ENCODE measurements at places on chromosomes 5 and 9. TPM values are rescaled to one million over a fixed set of nuclear protein-coding genes. Genes with fewer than 3 reads are reported as not detected.

FABP6 gene
- not detected for total RNA-seq

TAL2 gene
- 0.57 TPM for total RNA-seq

EXD3 gene
- 11.2 TPM for total RNA-seq

DNA sequence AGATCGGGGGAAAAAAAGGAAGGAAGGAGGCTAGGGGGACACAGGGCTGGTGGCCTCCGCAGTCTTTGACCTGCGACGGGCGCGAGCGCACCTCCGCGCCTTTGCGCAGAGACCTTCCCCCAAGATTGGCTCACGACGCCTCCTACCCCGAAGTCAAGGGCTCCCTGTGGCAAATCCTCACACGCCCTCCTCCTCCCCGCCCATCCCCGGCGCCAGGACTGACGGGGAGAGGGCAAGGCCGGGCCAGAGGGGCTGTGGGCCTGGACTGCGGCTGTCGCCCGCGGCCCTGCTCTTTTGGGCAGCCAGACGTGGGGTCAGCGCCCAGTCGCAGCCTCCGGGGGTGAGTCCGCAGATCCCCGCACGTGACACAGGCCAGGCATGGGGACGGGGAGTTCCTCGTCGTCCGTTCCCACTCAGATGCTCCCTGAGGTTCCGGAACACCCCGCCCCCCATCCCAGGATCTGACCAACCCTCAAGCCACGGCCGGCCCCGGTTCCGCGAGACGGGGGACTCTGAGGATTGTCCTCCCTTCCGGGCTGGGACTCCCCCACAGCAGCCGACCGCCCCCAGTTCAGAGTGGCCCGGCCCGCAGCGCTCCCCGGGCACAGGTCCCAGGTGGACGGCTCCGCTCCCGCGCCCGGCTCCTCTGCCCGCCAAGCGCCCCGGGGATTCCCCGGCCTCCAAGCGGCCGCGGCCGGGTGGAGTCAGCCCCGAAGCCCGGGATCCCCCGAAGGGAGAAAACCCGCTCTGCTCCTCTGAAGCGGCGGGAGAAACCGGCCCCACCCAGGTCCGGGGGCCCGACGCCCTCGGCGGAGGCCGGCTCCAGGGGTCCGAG is 543 bp upstream of the ANKRD33B start:
- peak overlapping the region; percentile 76 for H3K27ac ChIP-seq
- H3K4me1 ChIP-seq, result peaks cover 13% of the 10 kb centered on the region
- peak overlapping the region; percentile 79 for H3K4me3 ChIP-seq
- peak; percentile 70 for DNase-seq
- H3K27me3 ChIP-seq, result peaks cover 17% of the 10 kb centered on the region

- no peaks in the 10 kb centered on the region for H3K36me3 ChIP-seq
- no peak for DNase-seq
- no peak overlapping the region for H3K4me3 ChIP-seq
- no peaks in the 10 kb centered on the region for H3K27me3 ChIP-seq
Measured at GRCh38 chr5:163658702-163659567, 153.5 kb downstream of the MAT2B start.

GRCh38 chr9:101369286-101369685 is 15.5 kb downstream of the BAAT start:
- no peak for DNase-seq
- H3K27ac ChIP-seq, result no peak overlapping the region
- no peaks in the 10 kb centered on the region for H3K27me3 ChIP-seq

DNA sequence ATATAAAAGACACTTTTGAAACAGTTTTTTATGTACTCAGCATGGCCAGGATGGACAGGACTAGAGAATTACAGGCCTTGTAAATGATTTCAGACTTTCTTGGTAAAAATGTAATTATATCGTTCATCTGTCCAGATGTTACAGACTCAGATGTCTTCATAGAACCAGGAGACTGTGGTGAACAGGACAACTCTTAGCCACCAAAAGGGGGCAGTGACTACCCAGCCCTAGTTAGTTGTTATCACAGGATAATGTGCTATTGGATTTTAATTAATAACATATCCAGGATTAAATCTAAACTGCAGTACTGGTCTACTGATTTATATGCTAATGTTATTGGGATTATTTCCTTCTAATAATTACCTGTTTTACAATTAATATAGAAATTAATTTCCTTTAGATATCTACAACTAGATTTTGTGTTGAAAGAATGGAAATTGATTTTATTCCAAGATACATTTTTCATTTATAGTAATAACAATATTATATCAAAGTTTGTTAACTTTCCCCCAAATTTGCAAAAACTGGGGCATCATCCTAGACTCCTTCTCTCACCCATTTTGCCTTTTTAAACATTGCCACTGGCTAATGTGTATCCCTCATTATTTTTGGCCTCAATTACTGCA is 99.4 kb downstream of the MTREX start:
- H3K4me1 ChIP-seq, result no peaks in the 10 kb centered on the region
- no peak for DNase-seq
- no peaks in the 10 kb centered on the region for H3K27me3 ChIP-seq
- H3K27ac ChIP-seq, result no peak overlapping the region

GRCh38 chr5:122880170-122880689 is 34.8 kb downstream of the SNX24 start:
- no peaks in the 10 kb centered on the region for H3K36me3 ChIP-seq
- peaks cover 3% of the 10 kb centered on the region for H3K4me1 ChIP-seq

DNA sequence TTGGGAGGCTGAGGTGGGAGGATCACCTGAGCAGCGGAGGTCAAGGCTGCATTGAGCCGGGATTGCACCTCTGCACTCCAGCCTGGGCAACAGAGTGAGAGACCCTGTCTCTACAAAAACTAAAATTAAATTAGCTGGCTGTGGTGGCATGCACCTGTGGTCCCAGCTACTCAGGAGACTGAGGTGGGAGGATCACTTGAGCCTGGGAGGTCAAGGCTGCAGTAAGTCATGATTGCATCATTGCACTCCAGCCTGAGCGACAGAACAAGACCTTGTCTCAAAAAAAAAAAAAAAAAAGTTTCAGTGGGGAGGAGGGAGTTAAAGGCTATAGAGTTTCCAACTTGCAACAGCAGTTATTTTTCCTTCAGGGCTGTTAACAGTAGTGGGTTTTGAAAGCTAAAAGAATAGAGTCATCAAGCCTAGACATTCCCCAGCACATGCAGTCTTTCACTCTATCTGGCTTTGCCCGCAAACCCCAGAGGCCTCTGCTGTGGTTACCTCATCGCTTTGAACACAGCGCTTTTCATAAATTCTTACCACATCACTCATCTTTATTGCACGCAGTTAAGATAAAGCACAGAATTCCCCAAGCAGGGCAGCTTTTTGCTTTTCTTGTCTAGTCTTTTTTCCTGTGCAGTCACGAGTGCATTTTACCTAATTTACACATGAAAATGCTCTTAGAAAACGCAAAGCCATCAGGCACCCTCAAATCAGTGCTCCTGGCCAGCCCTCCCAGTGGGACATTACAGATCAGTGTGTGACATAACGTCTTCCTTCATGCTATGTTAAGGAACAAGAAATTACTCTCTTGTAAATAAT is 8.7 kb upstream of the SLC2A8 start:
- no peak overlapping the region for H3K4me3 ChIP-seq
- DNase-seq, result peak; percentile 52
- H3K4me1 ChIP-seq, result no peaks in the 10 kb centered on the region
- H3K36me3 ChIP-seq, result no peaks in the 10 kb centered on the region
- no peaks in the 10 kb centered on the region for H3K27me3 ChIP-seq
- H3K27ac ChIP-seq, result no peak overlapping the region

DNA sequence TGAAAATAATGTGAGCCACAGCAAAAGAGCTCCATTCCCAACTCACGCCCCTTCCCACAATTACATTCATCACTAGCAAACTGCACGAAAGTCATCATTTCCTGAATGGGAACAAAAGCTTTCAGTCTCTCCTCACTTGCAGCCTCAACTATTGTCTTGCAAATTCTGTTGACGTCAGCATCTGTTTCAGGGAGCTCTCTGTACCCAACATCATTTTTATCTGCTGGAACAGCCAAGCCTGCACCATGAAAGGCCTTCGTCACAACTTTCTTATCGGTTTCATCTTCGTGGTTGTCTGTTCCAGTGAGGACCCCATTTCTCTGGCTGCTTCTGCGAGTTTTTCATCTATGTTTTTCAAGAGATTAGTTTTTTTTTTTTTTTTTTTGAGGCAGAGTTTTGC is 14.3 kb upstream of the RNF130 start:
- H3K36me3 ChIP-seq, result no peaks in the 10 kb centered on the region
- H3K27ac ChIP-seq, result no peak overlapping the region
- DNase-seq, result no peak
- H3K4me3 ChIP-seq, result no peak overlapping the region
- H3K27me3 ChIP-seq, result no peaks in the 10 kb centered on the region
- peaks cover under 1% of the 10 kb centered on the region for H3K4me1 ChIP-seq

- no peaks in the 10 kb centered on the region for H3K4me1 ChIP-seq
- H3K4me3 ChIP-seq, result no peak overlapping the region
- DNase-seq, result no peak
Measured at GRCh38 chr5:23139338-23140171, 286.4 kb upstream of the CDH12 start.

GRCh38 chr9:120001536-120001935 is 578.4 kb downstream of the CDK5RAP2 start:
- no peaks in the 10 kb centered on the region for H3K4me1 ChIP-seq
- H3K27me3 ChIP-seq, result no peaks in the 10 kb centered on the region
- no peak overlapping the region for H3K27ac ChIP-seq
- H3K4me3 ChIP-seq, result no peak overlapping the region

GRCh38 chr5:35464757-35465156 is 152.9 kb upstream of the SPEF2 start:
- H3K4me1 ChIP-seq, result no peaks in the 10 kb centered on the region
- DNase-seq, result no peak
- H3K36me3 ChIP-seq, result no peaks in the 10 kb centered on the region
- H3K4me3 ChIP-seq, result no peak overlapping the region

DNA sequence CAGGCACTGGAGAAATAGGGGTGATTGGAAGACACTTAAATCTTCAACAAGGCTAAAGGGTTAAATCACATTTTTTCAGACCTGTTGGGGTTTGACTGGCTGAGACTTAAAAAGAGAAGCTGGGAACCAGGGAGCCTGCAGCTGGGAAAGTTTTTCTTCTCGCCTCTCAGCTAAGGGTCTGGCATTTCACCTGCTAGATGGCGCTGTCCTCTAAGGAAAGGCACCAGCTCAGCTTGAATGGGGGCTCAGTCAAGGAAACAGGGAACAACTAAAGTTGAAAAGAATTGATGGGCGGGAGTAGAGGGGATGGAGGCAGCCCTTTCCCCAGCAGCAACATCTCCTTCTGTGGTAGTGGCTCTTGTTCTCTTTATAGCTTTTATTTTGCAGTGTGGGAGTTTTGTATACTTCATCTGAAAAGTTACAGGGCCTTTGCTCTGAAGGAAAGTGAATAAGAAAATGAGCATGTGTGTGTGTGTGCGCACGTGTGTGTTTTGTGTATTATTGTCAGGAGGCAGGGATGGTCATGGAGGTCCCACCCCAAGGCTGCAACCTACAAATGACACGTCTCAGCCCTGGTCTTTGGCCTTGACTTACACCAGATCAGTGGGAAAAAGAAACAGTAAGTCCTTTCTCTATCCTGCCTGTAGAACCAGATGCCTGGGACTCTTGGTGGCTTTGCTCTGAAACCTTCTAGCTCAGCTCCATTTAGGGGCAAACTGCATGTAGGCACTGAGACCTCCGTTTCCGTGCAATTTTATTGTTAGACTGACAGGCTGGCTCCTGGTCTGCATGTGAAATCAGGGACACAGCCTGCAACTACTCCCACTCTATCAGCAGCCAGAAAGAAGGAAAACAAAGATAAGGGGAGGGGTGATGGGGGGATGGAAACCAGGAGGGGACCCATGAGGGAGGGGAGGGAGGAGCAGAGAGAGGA is 316.2 kb upstream of the CLINT1 start:
- no peak overlapping the region for H3K27ac ChIP-seq
- no peaks in the 10 kb centered on the region for H3K4me1 ChIP-seq
- DNase-seq, result peak; percentile 76
- H3K27me3 ChIP-seq, result no peaks in the 10 kb centered on the region
- no peaks in the 10 kb centered on the region for H3K36me3 ChIP-seq

Measured in psoas muscle (tissue), 8 donors.